ENCODE measurements at places on chromosomes 11 and 22. TPM values are rescaled to one million over a fixed set of nuclear protein-coding genes. Genes with fewer than 3 reads are reported as not detected.
A peak's percentile ranks its signal among the peaks of the same experiment; 100 is the strongest.

DNA sequence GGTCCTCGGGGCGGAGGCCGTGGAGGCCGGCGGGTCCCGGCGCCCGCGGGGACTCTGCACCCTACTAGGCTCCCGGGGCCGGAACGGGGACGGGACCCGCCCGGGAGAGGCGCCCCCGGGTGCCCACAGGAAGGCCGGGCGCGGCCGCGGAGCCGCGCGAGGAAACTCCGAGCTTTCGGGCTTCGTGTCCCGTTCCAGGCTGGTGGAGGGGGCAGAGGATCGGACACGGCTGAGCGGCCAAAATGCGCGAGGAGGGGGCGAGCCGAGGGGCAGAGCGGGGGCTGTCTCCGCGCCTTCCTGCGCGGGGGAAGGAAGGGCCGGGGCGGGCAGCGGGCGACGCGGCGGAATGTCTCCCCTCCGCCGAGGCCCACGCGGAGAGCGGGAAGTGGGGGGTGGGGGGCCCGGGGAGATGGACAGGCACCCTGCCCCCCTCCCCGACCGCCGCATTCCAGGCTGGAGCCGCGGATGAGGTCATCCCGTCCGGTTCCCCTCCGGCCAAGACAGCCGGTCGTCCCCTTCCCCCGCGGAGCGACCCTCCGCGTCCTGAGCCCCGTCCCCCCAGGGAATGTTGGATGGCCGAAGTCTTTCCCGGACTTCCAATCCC lies 430 bp downstream of the CDC42EP1 start:
- no peak for DNase-seq

Gene NPTXR
- total RNA-seq, result 9.6 TPM

DNA sequence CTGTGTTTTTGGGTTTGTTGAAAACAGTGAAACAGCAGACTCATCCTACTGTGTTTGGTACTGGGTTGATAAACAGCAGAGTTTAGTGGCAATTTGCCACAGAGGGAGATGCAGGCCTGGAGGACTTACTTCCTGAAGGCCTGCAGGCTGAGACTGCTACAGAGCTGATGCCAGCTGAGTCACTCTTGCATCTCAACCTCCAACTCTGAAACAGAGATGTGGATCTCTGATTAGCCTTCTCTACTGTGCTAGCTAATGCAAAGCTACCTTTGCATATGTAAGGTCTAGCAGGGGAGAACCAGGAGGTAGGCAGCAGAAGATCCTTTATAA lies 14.3 kb downstream of the ATP5MG start:
- no peak for DNase-seq

Gene SPA17
- 3.8 TPM for total RNA-seq

Gene OR8K5
- total RNA-seq, result not detected

Gene SERHL2
- 2.6 TPM for total RNA-seq

DNA sequence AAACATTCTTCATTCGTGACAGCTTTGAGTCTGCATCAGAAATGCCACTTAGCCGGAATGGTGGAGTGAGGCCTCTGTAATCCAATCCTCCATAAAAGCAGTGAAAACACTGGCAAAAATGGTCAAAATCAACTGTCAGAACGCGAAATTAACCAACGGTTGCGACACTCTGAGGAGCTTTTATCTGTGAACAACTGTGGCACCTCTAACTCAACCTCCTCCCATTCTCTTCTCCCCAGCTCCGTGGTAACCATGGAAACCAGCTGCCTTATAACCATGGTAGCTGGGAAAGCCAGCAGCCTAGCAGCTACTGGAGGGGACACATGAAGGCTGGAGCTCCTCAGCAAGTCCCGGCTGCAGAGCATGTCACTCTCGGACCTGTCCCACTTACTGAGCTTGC lies 20.3 kb downstream of the AP2A2 start:
- no peak for DNase-seq

DNA sequence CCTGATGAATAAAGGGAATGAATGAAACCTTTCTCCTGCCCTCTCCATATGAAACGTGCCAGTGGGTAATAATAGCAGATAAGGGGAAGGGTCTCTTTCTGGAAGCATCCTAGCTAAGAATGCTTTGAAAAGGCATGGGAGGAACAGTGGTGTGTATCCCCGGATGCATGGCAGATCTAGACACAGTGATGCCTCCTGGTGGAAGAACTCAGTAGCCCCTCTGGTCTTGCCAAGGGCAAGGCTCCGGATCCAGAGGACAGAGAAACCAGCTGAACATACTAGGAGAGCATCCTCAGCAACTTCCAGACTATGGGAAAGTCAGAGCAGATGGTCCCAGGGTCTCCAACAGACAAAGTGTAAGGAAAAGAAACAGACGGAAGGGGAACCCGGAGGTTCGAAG lies 6.4 kb downstream of the BAIAP2L2 start:
- DNase-seq, result no peak

DNA sequence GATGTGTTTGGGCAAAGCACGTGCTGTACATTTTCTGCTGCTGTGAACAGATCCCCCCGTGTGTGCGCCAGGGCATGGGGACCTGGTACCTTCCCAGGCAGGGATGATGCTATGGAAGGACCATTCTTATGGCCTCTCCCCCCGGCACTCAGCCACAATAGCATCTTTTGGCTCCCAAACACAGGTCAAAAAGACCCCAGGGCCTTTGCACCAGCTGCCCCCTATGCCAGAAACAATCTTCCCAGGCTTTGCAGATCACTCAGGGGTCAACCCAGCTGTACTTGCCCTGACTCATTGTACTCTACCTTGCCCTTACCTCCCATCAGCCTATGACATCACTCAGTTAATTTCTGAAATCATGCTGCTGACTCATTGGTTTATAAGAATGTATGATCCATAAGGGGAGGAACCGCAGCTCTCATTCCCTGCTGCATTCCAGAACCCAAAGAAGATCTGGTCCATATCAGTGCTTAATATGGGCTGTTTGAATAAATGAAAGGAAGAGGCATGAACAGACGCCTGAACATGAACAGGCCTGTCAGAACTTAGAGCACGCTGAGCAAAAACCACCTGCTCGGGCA lies 100.7 kb downstream of the CELSR1 start:
- DNase-seq, result no peak

Gene NAALADL1
- total RNA-seq, result 1.5 TPM

Gene GGT5
- total RNA-seq, result 2.9 TPM

DNA sequence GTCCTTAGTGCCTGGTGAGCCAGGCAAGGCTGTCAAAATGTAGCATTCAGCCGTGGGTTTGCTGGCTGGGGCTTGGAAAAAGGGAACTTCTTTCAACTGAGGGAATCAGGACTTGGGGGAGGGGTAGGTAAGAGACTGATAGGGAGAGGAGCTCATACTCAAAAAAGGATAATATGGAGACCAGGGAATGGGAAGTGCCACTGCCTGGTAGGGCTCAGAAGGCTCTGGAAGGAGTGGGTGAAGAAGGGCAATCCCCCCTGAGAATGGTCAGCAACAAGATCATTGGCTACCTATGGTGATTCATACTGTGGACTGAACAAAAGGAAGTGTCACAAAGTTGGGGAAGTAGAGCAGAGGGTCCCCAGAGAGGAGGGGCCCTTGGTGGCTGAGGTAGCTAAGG lies 1.9 kb downstream of the CNGA4 start:
- DNase-seq, result no peak

Gene PDGFB
- total RNA-seq, result 14.7 TPM

Gene PIWIL4
- 5.0 TPM for total RNA-seq

- peak; percentile 14 for DNase-seq
Observed at GRCh38 chr22:48391820-48392219, 1435.9 kb downstream of the BRD1 start.

DNA sequence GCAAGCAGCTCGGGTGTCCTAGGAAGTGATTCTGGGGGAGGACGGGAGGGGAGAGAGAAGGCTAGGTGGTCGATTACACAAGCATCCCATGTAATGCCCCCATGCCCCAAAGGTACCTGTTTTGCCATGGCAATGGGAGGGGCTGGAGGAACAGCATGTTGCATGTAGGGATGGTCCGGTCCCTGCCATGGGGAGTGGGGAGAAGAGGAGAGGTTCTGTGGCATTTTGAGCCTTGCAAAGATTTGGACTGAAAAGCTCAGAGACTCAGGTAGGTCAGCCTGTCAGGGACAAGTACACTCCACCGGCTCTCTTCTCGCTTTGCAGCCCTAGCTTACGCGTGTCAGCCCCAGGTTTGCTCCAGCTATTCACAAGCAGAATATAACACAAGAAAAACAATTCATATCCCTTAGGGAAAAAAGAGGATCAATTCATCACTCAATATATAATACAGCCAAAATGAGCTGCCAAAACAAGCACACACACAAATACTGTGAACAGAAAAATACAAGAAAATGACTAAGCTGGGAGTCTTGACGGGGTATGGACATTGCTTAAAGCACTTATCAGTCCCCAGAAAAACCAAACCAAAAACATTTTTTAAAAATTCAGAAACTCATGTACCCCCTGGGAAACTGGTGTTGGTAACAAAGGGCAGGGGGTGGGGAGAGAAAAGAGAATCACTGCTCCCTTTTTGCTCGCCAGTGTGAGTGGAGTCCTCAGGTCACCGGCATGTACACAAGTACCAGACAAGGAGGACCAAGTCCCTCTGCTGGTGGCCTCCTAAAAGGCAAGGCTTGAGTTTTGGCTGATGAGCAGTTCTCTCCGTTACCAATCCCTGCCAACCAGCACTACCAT lies 21.6 kb downstream of the APOL5 start:
- no peak for DNase-seq

GRCh38 chr11:13364388-13364787 lies 86.8 kb downstream of the BMAL1 start:
- DNase-seq, result no peak

- no peak for DNase-seq
Observed at GRCh38 chr11:75911459-75911858, 96.4 kb downstream of the UVRAG start.

GRCh38 chr11:94007906-94008305 lies 13.2 kb upstream of the HEPHL1 start:
- no peak for DNase-seq
